ENCODE measurements at places on chromosomes 11 and 22. TPM values are rescaled to one million over a fixed set of nuclear protein-coding genes. Genes with fewer than 3 reads are reported as not detected.
A peak's percentile ranks its signal among the peaks of the same experiment; 100 is the strongest.

DNA sequence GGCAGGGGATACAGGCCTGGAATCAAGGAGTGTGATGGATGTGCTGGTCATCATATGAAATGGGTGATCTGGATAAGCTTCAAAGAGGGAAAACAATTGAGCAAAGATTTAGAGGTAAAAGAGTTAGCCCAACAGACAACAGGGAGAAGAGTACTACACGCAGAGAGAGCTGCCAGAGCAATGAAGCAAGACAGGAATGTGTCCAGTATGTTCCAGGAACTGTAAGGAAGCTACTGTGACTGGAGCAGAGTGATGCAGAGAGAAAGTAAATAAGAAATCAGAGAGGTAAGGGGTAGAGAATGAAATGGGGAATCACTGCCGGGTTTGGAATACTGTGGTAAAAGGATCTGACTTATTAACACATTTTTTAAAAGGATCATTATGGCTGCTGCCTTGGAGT lies 255.1 kb downstream of the DCDC1 start:
- DNase-seq, result no peak

- no peak for DNase-seq
Observed at GRCh38 chr11:35750981-35751663, 88.5 kb downstream of the TRIM44 start.

DNA sequence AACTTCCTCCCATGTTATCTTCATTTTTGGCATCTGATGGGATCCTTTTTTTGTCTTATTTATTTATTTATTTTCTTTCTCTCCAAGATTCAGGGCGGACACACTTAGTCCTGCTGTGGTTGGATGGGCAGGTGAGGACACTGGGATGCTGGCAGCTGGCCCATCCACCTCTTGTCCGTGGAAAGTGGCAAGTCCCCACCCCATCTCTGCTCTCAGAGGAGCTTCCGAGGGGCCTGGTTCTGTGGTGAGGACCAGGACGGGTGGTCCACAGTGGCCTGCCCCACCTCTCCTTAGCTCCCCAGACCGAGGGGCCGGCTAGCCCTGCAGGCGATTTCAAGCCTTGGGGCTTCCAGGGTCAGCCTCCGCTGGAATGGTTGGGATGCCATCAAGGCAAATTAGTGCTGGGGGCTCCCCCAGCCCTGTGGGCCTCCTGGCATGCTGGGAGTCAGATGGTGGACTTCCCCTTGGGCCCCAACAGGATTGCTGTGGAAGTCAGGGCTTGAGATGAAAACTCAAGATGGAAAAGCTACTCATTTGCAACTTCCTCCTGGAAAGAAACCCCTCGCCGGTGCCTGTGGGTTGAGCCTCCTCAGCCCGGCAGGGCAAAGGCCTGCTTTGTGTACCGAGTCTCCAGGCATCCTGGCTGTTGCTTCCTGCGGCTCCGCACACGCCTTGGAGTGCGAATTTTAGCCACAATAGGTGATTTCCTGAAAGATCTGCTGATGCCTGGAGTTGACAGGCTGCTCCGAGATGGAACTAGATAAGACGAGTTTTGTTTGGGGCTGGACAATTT lies 31.2 kb upstream of the LINC01488 start:
- DNase-seq, result peak; percentile 74

DNA sequence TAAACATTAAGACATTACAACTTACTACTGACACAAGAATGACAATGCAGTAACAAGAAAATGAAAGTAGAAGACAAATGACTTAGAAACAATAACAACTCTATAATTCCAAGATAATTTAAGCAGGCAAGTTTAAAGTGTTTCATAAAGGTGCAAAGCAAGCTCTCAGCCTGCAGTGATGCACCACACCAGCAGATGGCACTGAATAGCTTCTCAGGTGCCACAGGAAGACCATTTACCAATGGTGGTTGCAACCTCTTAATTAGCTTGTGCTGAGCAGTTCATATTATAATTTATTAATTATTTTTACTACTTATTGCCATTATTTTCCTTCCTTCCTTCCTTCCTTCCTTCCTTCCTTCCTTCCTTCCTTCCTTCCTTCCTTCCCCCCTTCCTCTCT lies 60.6 kb downstream of the NXPE2 start:
- DNase-seq, result no peak

DNA sequence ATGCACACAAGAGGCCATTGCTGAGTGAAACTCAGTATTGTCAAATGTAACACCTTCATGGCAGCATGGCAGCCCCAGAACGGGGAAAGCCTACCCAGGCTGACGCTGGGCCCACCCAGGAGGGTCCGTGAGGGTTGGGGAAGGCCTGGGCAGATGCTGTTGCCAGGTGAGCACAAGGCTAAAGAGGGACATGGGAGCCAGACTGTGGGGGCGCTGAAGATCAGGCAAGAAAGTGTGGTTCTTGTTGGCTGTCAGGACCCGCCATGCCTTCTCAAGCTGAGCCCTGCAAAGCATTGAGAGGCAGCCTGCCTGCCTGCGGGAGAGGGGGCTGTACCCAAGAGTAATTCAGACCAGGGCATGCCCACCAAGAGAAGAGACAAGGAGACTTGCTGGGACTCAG lies 85.0 kb upstream of the PITPNB start:
- DNase-seq, result no peak

GRCh38 chr22:27296091-27296675 lies 505.4 kb downstream of the MN1 start:
- DNase-seq, result no peak

DNA sequence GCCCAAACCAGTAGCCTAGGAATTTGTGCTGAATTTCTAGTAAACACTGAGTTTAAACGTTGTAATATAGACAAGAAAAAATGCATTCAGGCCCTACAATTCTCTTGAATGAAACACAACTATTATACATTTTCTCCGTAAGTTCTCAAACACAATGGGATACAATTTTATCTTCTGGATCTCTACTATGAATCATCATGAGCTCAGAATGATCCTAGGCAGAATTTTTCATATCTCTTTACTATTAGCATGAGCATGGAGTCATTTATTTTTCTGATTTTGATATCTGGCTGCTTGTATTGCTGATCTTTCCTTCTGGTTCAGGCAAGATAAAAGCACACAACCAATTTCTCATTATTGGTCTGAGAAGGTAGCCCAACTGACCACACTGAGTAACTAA lies 1123.4 kb upstream of the RAG2 start:
- no peak for DNase-seq

GRCh38 chr11:134751766-134752165 lies 339.7 kb upstream of the B3GAT1 start:
- no peak for DNase-seq

DNA sequence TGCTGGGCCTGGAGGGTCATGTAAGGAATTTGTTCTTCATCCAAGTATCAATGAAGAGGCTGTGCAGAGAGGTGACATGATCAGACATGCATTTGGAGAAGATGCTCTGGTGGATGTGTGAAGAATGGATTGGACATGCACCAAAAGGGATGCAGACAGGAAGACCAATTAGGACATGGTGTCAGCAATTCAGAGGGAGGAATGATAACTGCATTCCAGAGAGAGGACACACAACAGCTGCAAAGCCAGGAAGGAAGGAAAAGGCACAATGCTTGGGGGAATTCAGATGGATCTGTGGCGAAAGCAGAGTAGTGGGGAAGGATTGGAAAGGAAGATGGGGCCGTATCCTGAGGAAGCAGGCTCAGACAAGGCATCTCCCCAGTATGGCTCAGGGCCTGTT lies 5.2 kb upstream of the ARRB1 start:
- DNase-seq, result no peak

GRCh38 chr11:15673408-15673831 lies 558.7 kb downstream of the INSC start:
- DNase-seq, result no peak

GRCh38 chr11:121649798-121650197 lies 197.0 kb upstream of the SORL1-AS1 start:
- DNase-seq, result no peak

GRCh38 chr11:60159868-60160267 lies 23.0 kb downstream of the MS4A6A start:
- DNase-seq, result no peak

DNA sequence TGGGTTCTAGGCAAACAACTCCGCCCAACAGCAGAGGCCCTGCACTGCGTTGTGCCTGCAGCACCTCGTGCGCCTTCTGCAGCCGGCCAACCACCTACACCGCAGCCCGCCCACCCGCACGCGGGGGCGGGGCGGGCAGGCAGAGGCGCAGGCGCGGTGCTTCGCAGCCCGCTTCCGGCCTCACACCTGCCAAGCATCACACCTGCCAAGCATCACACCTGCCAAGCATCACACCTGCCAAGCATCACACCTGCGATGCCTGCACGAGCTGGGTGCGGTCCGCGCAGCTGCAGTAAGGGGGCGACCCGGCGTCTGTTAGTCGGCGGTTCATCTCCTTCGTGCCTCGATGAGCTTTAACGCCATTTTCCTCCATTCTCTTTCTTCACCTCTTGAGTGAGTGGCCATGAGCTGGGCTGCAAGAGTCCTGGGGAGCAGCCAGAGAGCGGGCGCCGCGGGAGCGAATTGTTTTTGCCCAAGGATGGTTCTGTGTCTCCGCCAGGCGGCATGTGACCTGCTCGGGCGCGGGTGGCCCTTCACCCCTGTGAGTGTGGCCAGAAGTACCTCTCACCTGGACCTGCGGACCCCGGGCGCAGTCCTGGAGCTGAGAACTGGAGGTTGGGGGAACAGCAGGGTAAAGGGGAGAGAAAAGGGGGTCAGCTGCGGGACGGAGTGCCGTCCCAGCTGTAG lies at the start of gene LDHAL6A:
Gene LDHAL6A, plus strand, starts transcription at position 171 of the 687 bp plus-strand sequence. CDS start 825 bp downstream, outside the sequence.
- peak; percentile 38 for DNase-seq

- DNase-seq, result no peak
Observed at GRCh38 chr11:72522186-72522585, 87.9 kb upstream of the CLPB start.

DNA sequence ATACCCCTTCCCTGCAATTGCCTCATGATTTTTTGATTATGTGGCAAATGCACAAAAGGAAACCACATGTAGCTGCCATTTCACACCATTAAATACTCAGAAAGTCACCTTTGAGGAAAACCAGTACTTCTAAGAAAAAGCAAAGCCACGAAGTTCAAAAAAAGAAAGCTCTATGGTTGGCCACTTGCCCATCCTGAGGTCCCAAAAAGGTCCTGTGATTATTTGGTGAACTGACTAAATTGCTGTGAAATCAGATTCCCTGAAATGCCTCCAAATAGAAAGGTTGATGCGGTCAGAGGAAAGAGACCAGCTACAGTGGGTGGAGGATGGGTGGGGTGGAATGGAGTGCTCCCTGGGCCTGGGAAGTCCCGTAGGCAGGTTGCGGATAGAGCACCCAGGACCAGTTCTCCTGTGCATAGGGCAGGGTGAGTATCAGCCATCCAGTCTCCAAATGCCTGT lies 26.9 kb downstream of the MRPL16 start:
- DNase-seq, result no peak

- DNase-seq, result no peak
Observed at GRCh38 chr11:126174816-126175215, 36.6 kb downstream of the RPUSD4 start.

DNA sequence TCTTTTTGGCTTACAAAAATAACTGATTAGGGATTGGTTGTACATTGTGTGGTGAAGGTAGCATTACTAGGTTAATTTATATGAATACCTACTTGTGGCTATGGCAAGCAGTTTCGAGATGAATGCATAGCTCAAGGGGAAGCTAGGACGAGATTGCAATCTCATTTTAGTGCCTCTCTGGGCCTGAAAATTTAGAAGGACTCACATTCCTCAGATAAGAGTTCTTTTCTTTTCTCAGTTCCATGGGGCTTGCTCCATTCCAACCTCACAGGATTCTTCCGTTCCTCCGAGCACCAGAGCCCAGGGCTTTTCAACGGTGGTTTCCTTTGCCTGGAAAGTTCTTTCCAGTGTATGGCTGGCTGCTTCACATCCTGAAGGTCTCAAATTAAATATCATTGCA lies 82.1 kb downstream of the CECR2 start:
- DNase-seq, result no peak

GRCh38 chr22:43155789-43156188 lies 4.4 kb downstream of the TSPO start:
- DNase-seq, result no peak

GRCh38 chr11:128627666-128628324 lies 40.4 kb upstream of the ETS1 start:
- DNase-seq, result no peak

- DNase-seq, result no peak
Observed at GRCh38 chr11:66363187-66363601, 8.4 kb downstream of the SLC29A2 start.

- DNase-seq, result no peak
Observed at GRCh38 chr22:29798801-29799200, 31.6 kb downstream of the UQCR10 start.

- DNase-seq, result no peak
Observed at GRCh38 chr11:102850973-102851745, 7.8 kb upstream of the MMP3 start.

DNA sequence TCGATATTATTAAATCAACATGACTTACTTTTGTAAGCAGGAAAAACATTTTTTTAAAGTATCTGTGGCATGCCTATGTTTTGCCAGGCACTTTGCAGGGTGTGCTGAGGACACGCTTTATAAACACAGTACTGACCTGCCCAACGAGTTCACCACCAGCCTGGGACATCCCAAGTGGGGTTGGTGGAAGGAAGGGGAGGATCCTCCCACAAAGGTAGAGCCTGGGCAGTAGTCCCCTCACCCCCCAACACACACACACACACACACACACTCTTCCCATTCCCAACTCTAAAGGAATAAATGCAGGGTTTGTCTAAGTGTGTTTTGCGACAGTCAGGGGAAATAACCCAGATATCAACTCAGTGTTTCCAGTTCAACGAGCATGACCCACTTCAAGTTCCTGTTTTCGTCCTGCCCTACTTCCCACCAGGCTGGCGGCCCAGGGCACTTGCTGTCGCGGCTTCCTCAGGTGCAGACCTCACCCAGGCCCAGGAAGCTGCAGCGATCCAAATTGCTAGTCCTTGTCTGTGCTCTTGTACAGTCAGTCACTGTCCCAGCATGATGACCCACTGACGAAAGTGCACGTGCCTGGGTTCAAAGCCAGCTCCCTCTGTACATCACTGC lies 3.1 kb downstream of the CERK start:
- DNase-seq, result peak; percentile 75

GRCh38 chr11:112421879-112422278 lies 161.2 kb upstream of the PLET1 start:
- DNase-seq, result no peak

GRCh38 chr22:26744892-26745808 lies 87.8 kb downstream of the MIAT start:
- DNase-seq, result no peak

DNA sequence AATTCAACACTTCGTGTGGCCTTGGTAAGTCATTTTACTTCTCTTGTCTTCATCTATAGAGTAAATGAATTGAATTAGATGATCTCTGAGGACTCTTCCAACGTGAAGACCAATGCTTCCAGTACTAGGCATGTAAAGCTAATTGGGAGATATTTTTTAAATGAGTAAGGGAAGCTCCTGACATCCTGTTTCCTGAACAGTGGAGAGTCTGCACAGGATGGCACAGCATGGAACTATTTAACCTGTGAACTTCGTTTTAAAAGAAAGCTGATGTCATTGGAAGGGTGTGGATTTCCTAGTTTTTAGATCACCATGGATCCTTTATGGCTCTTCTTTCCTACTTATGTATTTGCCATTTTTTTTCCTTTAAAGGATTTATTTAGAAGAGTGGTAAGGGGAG lies 48.4 kb upstream of the HSD17B12 start:
- DNase-seq, result no peak

The SEPTIN5 gene
- total RNA-seq, result 264 TPM

The GAB4 gene
- total RNA-seq, result not detected

The CALCA gene
- not detected for total RNA-seq

The MED19 gene
- total RNA-seq, result 10.2 TPM

The PRODH gene
- 0.75 TPM for total RNA-seq

The B3GAT1 gene
- 0.29 TPM for total RNA-seq

The ZNF280A gene
- not detected for total RNA-seq

The NOX4 gene
- total RNA-seq, result 9.3 TPM

The SCUBE2 gene
- 1.6 TPM for total RNA-seq

The GVQW3 gene
- total RNA-seq, result 2.3 TPM

The CRYBB2 gene
- total RNA-seq, result not detected

The SHANK2 gene
- 0.03 TPM for total RNA-seq

Data from right cardiac atrium (tissue), 5 donors.